GOT3 (cell line): ENCODE measurements at places on chromosomes 4 and X.

DNA sequence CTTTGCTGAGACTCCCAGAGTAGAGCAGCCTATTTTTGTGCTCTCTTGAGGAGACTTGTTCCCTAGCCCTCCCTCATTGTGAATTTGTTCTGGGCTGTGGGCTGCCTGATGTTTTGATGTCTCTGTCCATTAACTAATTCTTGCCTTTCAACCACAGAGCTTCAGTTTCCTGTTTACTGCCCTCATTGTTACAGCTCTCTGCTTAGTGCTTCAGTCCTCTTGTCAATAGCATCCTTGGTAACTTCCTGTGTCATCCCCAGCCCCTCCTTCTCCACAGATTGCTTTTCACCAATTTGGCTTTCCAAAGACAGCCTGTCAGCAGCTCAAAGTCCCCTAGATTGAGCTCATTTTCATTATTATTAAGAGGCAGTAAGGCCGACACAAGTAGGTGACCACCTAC lies 69.9 kb downstream of the COX7B2 start:
- DNase-seq, result no peak

- DNase-seq, result no peak
Observed at GRCh38 chr4:98421111-98421510, 159.9 kb downstream of the RAP1GDS1 start.

GRCh38 chrX:129996120-129996519 lies 13.7 kb downstream of the BCORL1 start:
- no peak for DNase-seq

DNA sequence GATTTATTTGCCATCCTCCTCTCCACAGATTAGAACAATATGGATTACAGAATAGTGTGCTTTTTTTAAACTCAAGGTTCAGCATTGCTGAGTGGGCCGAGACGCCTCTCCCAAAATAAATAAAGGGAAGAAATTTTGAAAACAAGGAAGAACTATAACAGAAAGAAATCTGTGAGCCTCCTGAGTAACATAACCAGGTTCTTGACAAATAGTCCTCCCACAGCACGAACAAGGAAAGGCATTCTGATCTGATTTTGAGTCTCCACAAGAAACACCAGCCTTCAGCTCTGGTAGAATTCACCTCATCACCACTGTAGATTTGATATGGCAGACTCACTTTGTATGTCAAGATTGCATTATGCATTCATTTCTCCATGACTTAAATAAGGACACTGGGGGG lies 173.6 kb downstream of the HHIP start:
- no peak for DNase-seq

DNA sequence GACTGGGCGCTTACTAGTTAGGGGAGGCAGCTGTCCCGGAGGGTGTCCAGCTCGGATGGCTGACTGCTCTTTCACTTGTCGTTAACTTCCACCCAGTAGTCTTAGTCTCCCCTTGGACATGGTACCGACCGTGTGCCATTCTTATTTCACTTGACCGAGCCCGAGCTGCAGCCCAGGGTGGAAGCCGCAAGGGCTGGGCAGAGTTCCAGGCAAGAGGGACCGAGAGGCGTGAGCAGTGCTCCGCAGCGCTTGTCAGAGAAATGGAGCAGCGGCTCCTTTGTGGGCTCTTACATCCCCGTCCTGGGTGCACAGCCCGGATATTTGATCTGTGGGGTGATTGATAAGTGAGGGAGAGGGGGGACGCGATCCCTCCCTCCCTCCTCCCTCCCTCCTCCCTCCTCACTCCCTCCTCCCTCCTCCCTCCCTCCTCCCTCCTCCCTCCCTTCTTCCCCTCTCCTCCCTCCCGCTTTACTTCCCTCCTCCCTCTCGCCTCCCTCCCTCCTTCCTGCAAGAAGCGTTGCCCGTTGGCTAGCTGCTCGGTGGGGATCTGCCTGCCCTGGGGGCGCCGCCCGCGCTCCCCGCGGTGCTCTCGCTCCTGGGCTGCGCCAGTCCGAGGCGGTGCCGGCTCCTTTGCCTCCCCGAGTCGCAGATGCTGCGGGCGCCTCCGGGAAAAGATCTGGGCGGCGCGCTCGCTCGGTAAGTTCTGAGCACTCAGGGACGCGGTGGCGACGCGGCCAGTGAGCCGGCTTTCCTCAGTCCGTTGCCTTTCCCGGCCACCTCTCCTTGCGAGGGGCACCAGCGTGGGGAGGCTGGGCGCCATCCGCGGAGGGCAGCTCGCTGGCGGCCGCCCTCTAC lies at the start of gene SLITRK2:
SLITRK2 (plus strand) TSS at position 499 of the 855 bp plus-strand sequence. CDS start 4,597 bp downstream, outside the sequence.
- DNase-seq, result no peak

- no peak for DNase-seq
Observed at GRCh38 chr4:156949373-156949814, 22.2 kb downstream of the PDGFC start.

DNA sequence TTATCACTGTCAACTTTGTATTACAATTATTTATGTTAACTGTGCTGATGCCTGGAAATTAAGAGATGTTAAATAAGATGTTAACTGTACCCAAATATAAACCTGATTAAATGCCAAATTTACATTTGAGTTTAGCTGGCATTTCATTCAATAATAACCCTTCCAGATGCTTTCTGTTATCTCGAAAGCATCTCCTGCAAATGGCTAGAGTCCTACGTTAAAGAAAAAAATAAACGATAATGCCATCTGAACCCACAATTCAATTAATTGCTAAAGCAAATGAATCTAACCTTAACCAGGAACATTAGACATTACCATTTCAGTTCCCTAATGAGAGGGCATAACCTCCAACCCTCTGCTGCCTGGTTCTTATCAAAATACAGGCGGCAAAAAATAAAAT lies 145.0 kb downstream of the ADAMTS3 start:
- no peak for DNase-seq

GRCh38 chr4:20698820-20699219 lies 1.4 kb upstream of the PACRGL start:
- no peak for DNase-seq

DNA sequence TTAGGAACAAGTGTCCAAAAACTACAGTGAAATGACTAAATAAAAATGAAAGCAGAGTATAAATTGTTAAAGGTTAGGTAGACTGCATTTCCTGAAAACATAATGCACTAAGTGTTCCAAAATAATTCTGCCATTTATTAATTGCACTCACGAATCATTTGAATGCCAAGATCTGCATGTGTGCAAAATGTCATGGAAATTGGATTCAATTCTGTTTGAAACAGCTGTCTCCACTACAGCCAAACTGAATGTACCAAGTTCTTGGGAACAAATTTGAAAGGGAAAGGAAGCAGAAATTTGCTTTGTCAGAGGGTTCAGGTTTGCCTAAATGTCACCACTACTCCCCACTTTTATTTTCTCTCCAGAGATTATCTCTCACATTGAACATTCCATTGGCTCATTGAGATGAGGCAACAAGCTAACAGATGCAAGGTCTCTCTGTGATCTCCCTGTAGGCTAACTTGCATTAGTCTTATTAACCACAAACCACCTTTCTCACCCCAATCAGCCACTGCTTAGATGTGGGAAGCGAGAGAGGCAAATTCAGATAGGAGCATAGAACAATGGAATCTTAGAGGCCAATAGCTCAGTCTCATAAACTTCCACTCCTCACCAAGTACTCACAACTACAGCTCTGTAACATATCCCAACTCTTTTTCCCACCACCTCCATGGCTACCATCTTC lies 226.6 kb downstream of the KDR start:
- no peak for DNase-seq

DNA sequence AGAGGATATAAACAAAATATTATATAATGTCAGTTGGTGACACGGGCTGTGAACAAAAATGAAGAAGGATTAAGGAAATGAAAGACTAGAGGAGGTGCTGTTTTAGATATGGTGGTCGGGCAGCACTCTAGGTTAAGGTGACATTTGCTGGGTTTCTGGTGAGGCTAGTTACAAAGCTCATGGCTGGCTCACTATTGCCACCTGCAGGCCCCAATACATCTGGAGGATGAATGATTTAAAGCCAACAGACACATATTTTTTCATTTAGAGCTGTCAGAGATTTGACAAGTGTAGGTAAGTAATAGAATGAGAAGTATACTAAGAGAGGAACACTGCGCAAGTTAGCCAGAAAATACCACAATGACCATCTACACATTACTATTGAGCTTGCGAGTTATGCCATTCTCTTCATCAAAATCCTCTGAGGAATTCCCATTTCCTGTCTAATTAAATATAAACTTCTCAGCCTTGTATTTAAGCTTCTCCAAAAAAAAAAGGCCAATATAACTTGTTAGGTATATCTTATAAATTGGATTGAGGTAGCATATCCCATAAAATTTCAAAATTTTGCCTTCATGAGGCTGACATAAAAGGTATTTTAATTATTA lies 6.4 kb upstream of the FGG start:
- DNase-seq, result no peak

GRCh38 chrX:23901060-23901459 lies 6.7 kb downstream of the APOO start:
- DNase-seq, result no peak

GRCh38 chrX:21412883-21413282 lies 38.7 kb downstream of the CNKSR2 start:
- DNase-seq, result no peak

DNA sequence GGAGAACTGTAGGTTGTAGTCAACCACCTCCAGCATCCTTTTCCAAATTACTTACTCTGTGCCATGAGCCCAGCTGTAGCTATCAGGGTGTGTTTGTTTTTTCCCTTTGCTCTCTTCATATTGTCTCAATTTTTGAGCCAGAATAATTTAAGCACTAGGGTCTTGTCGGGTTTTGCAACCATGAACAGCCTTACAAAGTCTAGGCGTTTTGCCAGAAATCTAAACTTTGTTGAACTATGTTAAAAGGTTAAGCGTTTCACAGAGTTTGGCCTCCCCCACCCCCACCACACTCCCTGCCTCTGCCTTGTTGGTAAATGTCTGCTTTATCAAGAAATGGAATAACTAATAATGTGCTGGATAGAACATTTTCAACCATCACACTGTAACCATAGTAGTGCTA lies 190.6 kb upstream of the TTC29 start:
- DNase-seq, result no peak

- no peak for DNase-seq
Observed at GRCh38 chr4:38747629-38748028, 35.2 kb downstream of the TLR10 start.

- DNase-seq, result no peak
Observed at GRCh38 chrX:153671589-153672530, 1.8 kb downstream of the PNCK start.

- DNase-seq, result no peak
Observed at GRCh38 chr4:141026900-141027299, 106.4 kb downstream of the RNF150 start.

DNA sequence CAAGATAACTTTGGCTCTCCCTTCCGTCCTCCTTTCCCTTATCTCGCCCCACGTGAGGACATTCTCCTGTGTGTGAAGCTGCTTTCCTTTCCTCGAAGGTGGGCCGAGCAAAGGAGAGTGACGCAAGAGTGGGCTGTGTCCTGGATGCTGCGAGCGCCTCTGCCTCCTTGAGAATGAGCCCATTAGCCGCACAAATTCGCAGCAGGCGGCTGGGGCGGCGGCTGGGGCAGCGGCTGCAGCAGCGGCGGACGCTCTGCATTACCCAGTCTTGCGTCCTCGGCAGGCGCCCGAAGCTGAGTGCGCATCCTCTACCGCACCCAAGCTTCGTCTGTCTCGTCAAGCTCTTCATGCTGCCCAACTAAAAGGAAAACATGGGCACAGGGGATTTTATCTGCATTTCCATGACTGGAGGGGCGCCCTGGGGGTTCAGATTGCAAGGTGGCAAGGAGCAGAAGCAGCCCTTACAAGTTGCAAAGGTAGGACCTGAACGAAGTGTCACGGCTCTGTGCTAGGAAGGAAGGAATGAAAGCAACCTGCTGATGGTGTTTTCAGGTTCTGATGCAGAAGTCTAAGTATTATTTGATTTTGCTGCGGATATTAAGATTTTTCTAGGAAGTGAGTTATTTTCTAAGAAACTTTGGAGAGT lies at the start of gene SYNPO2:
SYNPO2 (plus strand) TSS at position 189 of the 646 bp plus-strand sequence; CDS start at position 372, 183 bp downstream.
- no peak for DNase-seq

- no peak for DNase-seq
Observed at GRCh38 chr4:169677150-169677748, 56.9 kb downstream of the CLCN3 start.

DNA sequence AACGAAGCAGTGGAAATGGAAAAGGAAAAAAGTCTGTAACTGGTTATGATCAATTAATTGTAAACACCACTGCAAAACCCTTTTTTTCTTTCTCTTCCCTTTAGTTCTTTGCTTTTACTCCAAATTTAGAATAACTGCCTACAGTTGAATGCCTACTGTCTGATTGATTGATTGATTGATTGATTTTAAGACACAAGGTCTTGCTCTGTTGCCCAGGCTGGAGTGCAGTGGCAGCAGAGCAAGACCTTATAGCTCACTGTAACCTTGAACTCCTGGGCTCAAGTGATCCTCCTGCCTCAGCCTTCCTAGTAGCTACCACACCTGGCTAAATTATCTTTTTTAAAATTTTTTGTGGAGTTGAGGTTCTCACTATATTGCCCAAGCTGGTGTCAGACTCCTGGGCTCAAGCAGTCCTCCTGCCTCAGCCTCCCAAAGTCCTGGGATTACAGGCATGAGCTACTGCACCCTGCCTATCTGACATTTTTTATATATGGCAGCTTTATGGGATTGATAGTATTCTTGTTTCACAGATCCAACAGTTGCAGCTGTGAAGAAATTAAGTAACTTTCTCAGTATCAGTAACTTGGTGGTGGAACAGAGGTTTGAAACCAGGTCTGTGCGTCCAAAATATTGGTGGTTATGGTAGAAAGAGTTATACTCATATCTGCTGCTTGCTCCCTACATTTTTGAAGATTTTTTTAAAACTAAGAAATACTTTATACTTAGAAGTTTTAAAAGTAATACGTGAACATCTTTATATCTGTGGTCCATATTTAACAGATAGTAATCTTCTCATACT lies 12.4 kb downstream of the UBE2K start:
- no peak for DNase-seq

GRCh38 chr4:176464748-176465147 lies 145.0 kb downstream of the SPCS3 start:
- DNase-seq, result no peak

DNA sequence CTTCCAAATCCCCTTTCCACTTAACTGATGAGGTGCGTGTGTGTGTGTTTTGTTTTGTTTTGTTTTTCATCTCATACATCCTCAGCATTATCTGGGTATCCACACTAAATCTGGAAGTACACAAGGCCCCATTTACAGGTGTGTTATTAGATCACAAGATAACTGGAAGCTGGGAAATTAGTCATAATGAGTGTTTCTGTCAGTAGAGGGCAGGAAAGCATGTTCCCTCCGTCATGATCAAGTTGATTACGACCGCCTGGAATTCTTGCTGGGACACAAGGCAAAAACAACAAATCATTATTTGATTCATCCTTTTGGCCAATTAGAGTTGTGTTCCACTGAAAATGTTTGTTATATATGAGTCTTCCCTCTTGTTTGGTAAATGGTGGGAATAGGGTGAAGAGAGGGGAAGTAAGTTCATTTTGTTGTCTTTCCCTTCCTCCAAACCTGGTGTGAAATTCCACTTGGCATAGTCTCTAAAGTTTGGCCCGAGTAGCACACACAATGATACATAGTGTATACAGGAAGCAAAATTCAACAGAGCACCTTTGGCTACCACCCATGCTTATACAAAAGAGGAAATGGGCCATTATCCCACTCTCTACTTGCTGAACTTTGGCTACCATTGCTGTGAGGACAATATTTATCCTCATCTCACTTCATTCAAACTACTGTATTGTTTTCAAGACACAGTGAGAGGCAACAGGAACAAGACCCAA lies 33.3 kb upstream of the TLL1 start:
- no peak for DNase-seq
